IPS-NIHi11 (cell line): ENCODE measurements at places on chromosomes 12 and 14.
A peak's percentile ranks its signal among the peaks of the same experiment; 100 is the strongest.

- DNase-seq = no peak
These were observed 37.4 kb upstream of the PHC1 start for GRCh38 chr12:8876887-8877286.

DNA sequence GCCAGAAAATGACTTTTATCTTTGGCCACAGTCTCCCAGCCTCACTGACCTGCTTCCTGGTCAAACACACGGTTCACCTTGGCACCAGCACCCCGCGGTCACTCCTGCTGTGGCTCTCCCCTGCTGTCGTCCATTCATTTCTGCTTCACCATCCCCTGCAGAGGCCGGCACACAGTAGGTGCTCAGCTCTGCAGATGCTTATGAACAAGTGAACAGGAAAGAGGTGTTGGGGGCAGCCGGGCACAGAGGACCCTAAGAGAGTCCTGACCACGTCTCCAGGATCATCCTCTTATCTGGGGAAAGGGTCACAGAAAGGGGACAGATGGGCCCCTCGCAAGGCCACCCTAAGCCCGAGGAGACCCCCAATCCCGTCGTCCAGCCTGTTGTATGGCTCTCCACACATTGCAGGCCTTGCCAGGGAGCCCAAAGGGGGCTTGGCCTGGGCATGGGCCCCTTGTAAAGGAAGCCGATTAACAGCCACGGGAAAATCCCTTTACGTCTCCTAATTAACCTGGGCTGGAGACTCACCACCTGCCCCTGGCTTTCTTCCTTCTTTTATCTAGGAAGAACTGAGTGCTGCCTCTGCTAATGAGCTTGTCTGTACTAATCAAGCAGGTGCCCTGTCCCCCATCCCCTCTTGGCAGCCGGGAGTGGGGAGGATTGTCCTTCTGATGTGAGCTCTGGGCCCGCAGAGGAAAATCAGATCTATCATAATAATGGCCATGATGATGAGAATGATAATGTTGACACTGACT lies 119.2 kb downstream of the AACS start:
- DNase-seq = no peak

DNA sequence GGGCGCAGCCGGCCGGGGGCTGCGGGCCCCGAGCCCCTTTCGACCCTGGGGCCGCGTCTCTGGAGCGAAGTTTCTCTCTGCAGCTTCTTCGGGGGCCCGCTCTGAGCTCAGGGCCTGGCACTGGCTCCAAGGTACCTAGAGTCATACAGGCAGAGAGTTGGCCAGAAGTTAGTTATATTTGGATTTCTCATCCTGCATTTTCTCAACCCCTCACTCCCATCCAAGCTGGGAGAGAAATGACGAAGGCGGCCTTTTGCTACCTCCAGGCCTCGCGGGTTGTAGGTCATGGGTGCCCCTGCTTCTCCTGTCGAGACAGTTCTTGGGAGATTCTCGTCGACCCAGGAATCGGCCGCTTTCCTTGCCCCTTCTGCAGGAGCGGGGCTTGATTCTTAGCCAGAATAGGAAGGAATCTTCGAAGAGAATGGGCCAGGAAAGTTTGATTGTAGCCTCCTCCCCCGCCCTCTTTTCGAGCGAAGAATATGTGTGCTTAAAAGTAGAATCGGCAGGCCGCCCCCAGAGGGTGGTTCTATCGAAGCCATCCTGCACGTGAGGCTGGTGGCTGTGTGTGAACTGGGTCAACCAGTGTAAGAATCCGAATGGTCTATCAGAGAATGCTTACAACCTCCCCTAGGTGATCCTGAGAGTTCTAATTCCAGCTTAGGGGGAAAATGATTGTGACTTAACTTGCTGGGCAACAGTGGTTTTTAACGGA lies 785 bp downstream of the MLEC start:
- no peak for DNase-seq

GRCh38 chr14:93751946-93752655 lies 36.2 kb downstream of the PRIMA1 start:
- no peak for DNase-seq

DNA sequence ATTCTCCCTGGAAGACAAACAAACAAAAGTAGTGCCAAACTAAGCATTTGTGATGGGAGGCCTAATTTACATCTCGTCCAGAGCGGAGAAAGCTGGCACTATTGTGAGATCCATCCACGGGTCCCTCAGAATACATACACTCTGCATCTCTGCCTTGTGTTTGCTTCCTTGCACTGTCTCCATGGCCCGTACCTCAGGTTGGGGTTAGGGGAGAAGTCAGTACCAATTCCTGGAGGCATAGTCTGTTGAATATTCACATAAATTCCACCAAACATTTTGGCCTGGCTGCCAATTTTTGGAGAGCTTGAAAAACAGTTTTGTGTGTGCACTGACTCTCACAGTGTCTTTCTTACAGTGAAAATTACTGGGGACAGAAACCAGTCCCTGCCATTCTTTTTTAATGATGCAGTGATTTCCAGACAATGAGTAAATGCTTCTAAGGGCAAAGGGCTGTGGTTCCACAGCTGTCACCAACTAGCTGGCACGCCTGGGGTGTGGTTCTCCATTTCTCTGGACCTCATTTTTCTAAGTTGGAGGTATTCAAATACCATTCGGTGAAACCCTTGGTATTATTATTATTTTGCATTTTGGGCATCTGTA lies 119.7 kb upstream of the HIF1A start:
- no peak for DNase-seq

DNA sequence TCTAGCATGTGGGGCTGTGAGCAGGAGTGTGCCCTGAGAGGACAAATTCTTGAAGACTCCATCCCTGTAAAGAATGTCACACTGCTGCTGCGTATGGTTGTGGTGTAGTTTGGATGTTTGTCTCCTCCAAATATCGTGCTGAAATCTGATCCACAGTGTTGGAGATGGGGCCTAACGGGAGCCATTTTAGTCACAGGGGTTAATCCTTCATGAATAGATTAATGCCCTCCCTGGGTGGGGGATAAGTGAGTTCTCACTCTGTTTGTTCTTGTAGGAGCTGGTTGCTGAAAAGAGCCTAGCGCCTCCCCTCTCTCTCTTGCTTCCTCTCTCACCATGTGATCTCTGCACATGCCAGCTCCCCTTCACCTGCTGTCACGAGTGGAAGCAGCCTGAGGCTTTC lies 94.5 kb upstream of the VASH1 start:
- no peak for DNase-seq

GRCh38 chr12:50055831-50056638 lies 1.4 kb upstream of the ASIC1 start:
- DNase-seq = peak; percentile 79

DNA sequence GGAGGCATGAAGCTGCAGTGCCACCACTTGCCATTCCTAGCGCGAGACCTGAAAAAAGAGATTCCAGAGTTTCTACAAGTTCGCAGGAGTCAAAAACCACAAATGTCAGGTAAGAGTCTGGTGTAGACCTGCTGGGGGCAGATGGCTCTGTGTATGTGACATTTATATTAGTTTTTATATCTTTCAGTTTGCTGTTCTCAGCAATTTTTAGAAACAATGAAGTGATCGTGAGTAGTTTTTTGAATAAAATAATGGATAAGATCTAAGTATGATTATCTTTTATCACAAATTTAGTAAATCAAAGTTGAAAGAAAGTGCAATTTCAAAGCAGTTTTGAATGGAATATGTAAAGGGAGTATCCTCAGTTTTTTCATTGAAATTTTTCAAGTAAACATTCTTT lies 9.3 kb downstream of the ZC3H14 start:
- DNase-seq = no peak

- no peak for DNase-seq
These were observed 50.9 kb upstream of the E2F7 start for GRCh38 chr12:77116277-77116676.

DNA sequence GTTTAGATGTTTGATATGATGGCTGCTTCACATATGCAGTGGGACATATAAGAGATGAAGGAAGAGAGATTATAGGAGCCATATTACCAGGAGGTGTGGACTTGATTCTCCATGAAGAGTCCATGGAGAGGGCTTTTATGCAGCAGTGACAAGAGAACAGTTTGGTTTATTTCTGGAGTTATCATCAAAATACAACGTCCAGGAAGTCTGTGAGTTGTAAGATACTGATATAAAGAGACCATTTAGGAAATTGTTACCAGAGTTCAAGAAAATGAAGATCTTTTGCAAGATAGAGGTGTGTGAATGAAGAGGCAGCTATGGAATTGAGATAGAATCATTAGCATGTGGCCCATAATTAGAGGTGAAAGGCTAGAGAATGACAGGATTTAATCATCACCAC lies 431.7 kb downstream of the NPAS3 start:
- no peak for DNase-seq

- DNase-seq = peak; percentile 61
These were observed 83.2 kb downstream of the PAH start for GRCh38 chr12:102833687-102834441.

DNA sequence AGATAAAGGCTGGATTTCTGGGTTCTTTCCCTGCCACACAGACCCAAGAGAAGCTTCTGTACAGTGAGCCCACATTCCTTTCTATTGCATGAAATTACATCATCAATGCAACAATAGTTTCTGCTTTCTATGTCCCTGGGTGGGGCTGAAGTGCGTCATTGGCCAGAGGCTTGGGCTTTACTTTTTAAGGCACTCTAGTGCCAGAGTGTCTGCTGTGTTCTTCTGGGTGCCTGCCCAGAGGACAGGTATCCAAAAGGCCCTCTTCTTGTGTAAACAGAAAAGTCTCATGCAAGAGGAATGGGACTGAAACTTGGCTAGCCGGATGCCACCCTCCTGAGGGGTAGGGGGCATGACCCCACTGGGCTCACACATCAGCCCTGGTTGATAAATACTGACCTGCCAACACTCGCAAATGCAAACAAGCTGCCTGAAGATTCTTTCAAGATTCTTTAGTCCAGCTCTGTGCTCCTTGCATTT lies 5.9 kb downstream of the KRT86 start:
- peak; percentile 52 for DNase-seq

DNA sequence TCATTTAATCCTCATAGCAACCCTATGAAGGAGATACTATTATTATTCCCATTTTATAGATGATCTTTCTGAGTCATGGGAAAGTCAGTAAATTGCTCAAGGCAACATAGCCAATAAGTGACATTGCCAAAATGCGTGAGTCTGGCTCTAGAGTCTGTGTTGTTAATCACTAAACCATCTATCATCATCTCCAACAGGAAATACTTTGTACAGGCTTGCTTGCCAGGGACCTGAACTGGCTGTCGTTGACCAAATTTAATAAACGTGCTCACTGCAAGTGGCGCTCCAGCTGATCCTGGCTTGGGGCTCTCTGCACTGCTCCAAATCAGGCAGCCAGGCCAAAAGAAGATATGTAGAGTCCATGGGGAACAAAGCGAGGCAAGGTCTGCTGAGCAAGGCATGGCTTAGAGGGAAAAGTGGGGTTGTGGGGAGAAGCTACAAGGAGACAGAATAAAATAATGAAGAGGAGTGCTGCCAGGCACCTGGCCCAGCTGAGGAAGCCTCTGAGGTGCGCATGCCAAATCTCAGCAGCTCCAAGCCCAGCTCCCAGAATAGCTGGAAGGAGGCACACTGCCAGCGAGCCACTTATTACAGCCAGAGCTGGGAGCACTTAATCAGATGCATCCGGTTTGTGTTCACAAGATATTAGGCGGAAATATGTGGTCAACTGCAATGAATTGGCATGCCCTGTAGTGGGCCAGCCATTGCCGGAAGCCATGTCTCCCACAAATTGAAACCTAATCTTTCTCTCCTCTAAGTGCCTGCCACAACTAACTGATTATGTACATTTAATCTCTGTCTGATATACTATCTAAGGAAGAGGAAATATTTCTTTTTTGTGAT lies 43.3 kb upstream of the PTPRO start:
- no peak for DNase-seq

DNA sequence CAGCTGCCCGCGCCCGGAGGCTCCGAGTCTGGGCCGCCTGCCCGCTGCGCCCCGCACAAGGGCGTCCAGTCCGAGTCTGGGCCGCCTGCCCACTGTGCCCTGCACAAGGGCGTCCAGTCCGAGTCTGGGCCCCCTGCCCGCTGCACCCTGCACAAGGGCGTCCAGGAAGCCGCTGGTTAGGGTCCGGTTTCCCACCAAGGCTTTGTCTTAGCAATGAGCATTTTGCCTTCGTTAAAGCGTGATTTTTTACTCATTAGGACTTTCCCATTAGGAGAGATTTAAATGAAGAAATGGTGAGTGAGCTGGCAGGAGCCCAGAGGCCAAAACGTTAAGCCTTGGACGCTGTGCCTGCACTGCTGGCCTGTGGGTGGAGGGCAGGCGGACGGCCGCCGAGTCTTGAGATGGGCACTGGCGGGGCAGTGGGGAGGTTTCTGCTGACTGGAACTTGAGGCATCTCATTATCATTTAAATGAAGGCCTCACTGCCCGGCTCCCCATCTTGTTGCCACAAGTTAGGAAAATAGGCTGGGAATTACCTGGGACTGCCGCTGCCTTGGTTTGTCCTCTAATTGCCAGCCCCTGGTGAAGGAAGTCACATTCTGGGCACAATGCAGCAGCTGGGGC lies 36.0 kb downstream of the FBRSL1 start:
- peak; percentile 67 for DNase-seq

DNA sequence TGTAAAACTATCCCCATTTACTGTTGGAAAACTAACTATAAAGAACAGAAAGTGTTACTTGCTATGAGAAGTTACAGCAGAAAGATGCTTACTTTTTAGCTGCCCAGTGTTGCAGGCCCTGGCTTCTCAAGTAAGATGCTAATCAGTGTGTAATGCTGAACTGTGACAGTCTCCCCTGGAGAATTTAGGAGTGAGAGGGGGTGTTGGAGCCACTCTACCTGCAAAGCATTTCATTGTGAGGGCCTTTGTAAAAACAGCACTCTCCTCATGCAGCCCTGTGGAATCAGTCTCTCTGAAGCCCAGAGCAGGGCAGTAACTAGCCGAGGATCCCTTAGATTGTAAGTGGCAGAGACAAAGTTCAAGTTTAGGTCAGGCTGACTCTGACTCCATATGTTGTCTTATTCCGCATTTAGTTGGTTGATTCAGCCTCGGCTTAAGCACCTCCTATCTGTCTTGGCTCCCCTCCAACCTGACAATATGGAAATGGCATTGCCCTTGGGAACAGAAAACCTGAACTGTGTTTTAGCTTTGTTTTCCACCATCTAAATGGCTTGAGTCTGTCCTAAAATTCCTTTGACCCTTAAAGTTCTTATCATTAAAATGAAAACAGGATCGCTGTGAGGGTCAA lies 141.3 kb downstream of the PRKCH start:
- peak; percentile 26 for DNase-seq

DNA sequence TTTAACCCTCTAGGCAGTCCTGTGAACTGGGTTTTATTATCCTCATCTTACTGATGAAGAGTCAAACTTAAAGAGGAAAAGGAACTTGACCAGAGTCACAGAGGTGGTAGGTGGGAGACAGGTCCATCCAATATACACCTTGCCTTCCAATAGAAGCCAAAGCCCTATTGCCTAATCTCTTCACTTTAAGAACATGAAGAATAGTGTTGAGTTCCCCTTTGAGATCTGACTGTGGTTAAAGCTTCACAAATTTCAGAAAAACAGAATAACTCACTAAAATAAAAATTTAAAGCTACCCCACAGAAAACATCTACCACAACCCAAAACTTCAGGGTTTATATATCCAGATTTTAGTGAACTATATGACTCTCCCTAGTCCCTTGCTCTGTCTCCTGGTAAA lies 115.4 kb downstream of the ETV6 start:
- no peak for DNase-seq

GRCh38 chr14:74541225-74541624 lies 47.7 kb downstream of the ISCA2 start:
- no peak for DNase-seq
